ENCODE measurements at places on chromosomes 4 and X.

- no peak for DNase-seq
Observed at GRCh38 chrX:123990602-123991001, 29.1 kb downstream of the STAG2 start.

GRCh38 chrX:152932144-152932543, 34.3 kb downstream of the ZNF185 start:
- DNase-seq = no peak

DNA sequence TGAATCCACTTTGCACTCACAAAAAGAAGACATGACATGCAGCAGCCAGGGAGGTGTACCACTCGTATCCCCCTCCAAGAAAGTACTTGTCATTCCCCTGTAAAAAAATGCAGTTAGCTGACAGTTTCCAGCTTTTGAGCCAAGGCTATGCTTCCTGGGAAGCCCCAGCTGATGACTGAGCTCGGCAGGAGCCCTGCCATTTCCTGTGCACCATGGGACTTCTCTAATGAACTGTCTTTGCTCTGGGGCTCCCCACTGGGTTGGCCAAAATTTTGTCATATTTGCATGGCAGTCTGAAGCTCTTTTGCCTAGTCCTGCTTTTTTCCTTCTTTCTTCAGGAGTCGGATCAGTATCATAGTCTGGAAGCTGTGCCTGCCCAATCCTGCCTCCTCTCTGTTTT, 104.5 kb upstream of the MAOA start:
- no peak for DNase-seq

DNA sequence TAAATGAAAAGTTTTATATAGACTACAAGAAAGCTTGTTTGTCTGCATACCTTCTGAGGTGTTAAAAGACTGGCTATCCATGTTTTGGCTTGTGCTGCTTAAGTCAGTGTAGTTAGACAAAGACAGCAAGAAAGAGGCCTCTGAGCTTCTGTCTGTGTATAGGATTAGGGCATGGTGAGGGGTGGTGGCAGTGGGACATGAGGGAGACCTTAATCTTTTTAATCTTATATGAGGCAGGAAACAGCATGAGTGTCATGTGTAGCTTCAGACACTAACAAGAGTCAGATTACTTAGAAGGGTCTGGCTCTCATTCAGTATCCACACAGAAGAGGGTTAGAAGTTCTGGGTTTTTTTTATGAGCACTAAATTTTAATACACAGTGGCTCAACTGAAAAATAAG, 213.3 kb downstream of the GABRG1 start:
- no peak for DNase-seq

GRCh38 chrX:2548711-2549423, 48.1 kb upstream of the DHRSX start:
- no peak for DNase-seq

Data from EL (cell line).